Tibial nerve (tissue), 4 donors: ENCODE measurements at places on chromosomes 12 and 14. TPM values are rescaled to one million over a fixed set of nuclear protein-coding genes. Genes with fewer than 3 reads are reported as not detected.

DNA sequence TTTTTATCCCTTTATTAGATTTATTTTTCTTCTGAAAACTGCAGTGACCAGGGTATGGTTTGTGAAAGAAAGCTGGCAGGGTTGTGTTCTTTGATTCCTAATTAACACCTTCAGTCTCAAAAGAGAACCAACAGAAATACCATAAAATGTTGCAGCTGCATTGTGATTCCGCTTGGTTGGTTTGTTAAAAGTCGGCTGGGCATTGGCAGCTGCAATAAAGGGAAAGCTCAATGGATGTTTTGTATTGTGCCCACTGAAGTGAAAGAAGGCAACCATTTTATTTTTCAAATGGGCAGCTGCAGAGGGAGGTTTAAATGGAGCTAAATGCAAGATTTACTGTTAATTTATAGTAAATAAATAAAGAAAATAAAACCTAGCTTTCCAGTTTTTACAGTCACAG, 16.7 kb downstream of the LGR5 start:
- no peaks in the 10 kb centered on the region for H3K27me3 ChIP-seq
- no peak for DNase-seq
- H3K4me1 ChIP-seq, result no peaks in the 10 kb centered on the region
- no peaks in the 10 kb centered on the region for H3K36me3 ChIP-seq

GRCh38 chr12:120767071-120768024, 41.7 kb downstream of the ACADS start:
- H3K27me3 ChIP-seq, result no peaks in the 10 kb centered on the region
- H3K4me1 ChIP-seq, result peaks cover 11% of the 10 kb centered on the region
- H3K27ac ChIP-seq, result no peak overlapping the region
- no peak for DNase-seq
- peaks cover 62% of the 10 kb centered on the region for H3K36me3 ChIP-seq
- H3K4me3 ChIP-seq, result no peak overlapping the region

GRCh38 chr14:92372230-92372629, 49.3 kb downstream of the SLC24A4 start:
- no peak overlapping the region for H3K27ac ChIP-seq
- no peaks in the 10 kb centered on the region for H3K36me3 ChIP-seq
- no peaks in the 10 kb centered on the region for H3K4me1 ChIP-seq
- H3K27me3 ChIP-seq, result no peaks in the 10 kb centered on the region

Gene SLC38A4
- total RNA-seq, result 0.42 TPM

GRCh38 chr14:71638523-71639196, 293.6 kb upstream of the RGS6 start:
- H3K4me3 ChIP-seq, result no peak overlapping the region
- H3K36me3 ChIP-seq, result peaks cover 35% of the 10 kb centered on the region
- H3K27ac ChIP-seq, result no peak overlapping the region
- no peaks in the 10 kb centered on the region for H3K27me3 ChIP-seq
- DNase-seq, result no peak

GRCh38 chr12:23950775-23951451, 1.4 kb upstream of the SOX5 start:
- peak overlapping the region; percentile 43 for H3K4me3 ChIP-seq
- no peaks in the 10 kb centered on the region for H3K27me3 ChIP-seq
- DNase-seq, result no peak
- peak overlapping the region; percentile 28 for H3K27ac ChIP-seq
- H3K4me1 ChIP-seq, result peaks cover 4% of the 10 kb centered on the region

DNA sequence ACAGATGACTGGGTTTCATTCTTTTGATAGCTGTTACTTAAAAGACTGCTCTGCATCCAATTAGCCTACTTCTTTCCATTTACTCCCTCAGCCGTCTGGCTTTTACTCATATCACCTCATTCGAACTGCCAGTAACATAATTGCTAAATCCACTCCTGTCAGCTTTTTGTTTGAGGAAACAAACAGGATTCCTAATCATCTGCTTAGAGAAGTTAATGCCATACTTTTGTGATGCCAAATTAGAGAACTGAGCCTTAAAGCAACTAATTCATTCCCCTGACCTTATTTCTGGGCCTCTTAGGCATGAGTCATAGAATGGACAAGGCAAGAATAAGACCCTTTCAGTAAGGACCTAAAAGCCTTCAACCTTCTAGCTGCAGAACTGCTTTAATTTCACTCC, 2.9 kb downstream of the OXA1L start:
- no peak for DNase-seq
- peaks cover 66% of the 10 kb centered on the region for H3K36me3 ChIP-seq
- no peak overlapping the region for H3K4me3 ChIP-seq
- no peaks in the 10 kb centered on the region for H3K4me1 ChIP-seq
- H3K27me3 ChIP-seq, result no peaks in the 10 kb centered on the region
- no peak overlapping the region for H3K27ac ChIP-seq

- H3K4me3 ChIP-seq, result no peak overlapping the region
- no peaks in the 10 kb centered on the region for H3K27me3 ChIP-seq
- no peaks in the 10 kb centered on the region for H3K36me3 ChIP-seq
- peak overlapping the region; percentile 99 for H3K27ac ChIP-seq
- no peak for DNase-seq
These were observed 4.3 kb downstream of the INF2 start for GRCh38 chr14:104693482-104694431.

Gene COX14
- total RNA-seq, result 56.1 TPM

DNA sequence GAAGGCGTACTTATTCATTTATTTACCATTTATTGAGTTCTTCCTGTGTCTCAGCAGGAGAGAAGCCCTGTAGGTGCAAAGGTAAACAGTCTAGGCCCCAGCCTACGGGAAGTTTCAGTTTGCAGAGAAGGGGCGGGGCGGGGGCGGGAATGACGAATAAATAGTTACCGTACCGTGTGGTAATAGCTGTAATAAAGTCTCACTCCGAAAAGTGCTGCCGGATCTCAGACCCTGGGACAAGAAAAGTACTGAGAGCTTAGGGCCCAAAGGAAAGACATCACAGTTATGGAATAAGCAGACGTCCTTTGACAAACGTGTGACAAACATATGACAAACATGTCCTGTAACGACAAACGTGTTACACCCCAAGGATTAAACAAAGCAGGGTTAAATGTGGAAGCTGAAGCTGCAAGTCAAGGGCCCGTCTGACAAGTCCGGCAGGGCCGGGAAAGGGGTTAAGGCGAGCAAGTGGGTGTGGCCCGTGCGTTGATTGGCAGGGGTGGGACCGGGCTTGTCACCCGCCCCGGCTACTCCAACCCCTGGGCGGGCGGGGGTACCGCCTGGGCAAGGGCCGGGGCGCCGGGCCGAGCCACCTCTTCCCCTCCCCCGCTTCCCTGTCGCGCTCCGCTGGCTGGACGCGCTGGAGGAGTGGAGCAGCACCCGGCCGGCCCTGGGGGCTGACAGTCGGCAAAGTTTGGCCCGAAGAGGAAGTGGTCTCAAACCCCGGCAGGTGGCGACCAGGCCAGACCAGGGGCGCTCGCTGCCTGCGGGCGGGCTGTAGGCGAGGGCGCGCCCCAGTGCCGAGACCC, at the start of gene LRP10:
Gene LRP10 (plus strand): TSS at position 517 of the 809 bp plus-strand sequence. CDS start 564 bp downstream, outside the sequence.
- DNase-seq, result peak; percentile 89
- H3K4me3 ChIP-seq, result peak within 1 kb of the TSS; percentile 99
- H3K4me1 ChIP-seq, result no peaks in the 10 kb centered on the region
- H3K27ac ChIP-seq, result peak within 1 kb of the TSS; percentile 96

GRCh38 chr14:81819344-81819743, 285.7 kb upstream of the SEL1L start:
- H3K36me3 ChIP-seq, result no peaks in the 10 kb centered on the region
- H3K27me3 ChIP-seq, result no peaks in the 10 kb centered on the region
- no peaks in the 10 kb centered on the region for H3K4me1 ChIP-seq
- no peak overlapping the region for H3K4me3 ChIP-seq
- no peak for DNase-seq
- no peak overlapping the region for H3K27ac ChIP-seq

Gene PTCSC3
- total RNA-seq, result not detected

GRCh38 chr14:93025055-93025454, 90.7 kb downstream of the ITPK1 start:
- no peak overlapping the region for H3K4me3 ChIP-seq
- H3K27ac ChIP-seq, result peak overlapping the region; percentile 69
- no peaks in the 10 kb centered on the region for H3K4me1 ChIP-seq
- no peaks in the 10 kb centered on the region for H3K27me3 ChIP-seq
- no peaks in the 10 kb centered on the region for H3K36me3 ChIP-seq

DNA sequence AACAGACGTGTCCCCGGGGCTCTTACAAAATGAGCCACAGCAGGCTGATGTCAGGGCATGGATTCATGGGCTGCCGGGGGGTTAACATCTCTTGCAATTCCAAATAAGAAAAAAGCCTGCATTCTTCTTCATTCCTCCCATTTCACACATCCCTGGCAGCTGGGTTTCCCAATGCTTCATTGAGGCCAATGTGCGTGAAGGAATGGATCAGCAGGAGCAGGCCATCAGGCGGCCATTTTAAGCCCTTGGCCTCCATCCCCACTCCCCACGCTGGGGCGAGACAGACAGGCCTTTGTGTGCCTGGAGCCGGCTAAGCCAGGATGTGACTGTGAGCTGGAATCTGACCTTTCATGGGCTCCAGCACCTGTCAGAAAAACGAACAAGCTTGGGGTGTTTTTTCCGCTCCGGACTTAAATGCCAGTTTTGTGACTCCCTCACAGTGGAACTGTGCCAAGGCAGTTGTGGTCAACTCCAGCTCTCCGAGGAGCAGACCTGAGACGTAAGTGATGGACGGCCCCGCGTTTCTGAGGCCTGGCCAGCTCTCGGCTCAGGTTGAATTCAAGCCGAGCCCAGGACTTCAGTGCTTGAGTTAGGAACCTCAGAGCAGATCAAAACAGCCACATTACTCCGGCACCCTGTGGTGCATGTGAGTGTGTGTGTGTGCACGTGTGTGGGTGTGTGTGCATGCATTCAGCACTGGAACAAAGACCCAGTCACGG, 133.1 kb downstream of the TMEM30B start:
- no peaks in the 10 kb centered on the region for H3K36me3 ChIP-seq
- H3K4me3 ChIP-seq, result no peak overlapping the region
- peak overlapping the region; percentile 82 for H3K27ac ChIP-seq
- H3K4me1 ChIP-seq, result peaks cover 21% of the 10 kb centered on the region
- no peaks in the 10 kb centered on the region for H3K27me3 ChIP-seq

Gene BDKRB2
- total RNA-seq, result 26.8 TPM

- H3K27ac ChIP-seq, result peak overlapping the region; percentile 45
- H3K36me3 ChIP-seq, result no peaks in the 10 kb centered on the region
- no peaks in the 10 kb centered on the region for H3K4me1 ChIP-seq
- no peaks in the 10 kb centered on the region for H3K27me3 ChIP-seq
- H3K4me3 ChIP-seq, result no peak overlapping the region
These were observed 26.7 kb upstream of the YBX3 start for GRCh38 chr12:10749700-10750384.

- H3K27me3 ChIP-seq, result no peaks in the 10 kb centered on the region
- no peak overlapping the region for H3K27ac ChIP-seq
- H3K36me3 ChIP-seq, result no peaks in the 10 kb centered on the region
- DNase-seq, result no peak
- H3K4me1 ChIP-seq, result peaks cover 9% of the 10 kb centered on the region
These were observed 48.4 kb downstream of the GTF2A1 start for GRCh38 chr14:81172353-81172752.

DNA sequence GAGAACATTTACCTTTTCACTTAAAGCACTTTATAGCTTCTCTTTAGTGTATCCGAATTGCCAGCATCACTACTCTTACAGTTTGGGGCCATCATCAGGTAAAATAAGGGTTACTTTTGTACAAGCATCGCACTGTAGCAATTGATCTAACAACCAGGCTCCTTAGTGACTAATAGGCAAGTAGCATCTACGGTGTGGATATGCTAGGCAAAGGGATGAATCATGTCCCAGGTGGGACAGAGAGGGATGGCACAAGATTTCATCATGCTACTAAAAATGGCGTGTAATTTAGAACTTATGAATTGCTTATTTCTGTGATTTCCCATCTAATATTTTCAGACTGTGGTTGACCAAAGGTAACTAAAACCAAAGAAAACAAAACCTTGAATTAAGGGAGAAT, 582.3 kb downstream of the KCNH5 start:
- no peak overlapping the region for H3K27ac ChIP-seq
- H3K27me3 ChIP-seq, result no peaks in the 10 kb centered on the region
- no peaks in the 10 kb centered on the region for H3K36me3 ChIP-seq
- H3K4me1 ChIP-seq, result no peaks in the 10 kb centered on the region
- no peak for DNase-seq
- no peak overlapping the region for H3K4me3 ChIP-seq

- no peaks in the 10 kb centered on the region for H3K36me3 ChIP-seq
- no peak for DNase-seq
- H3K4me3 ChIP-seq, result no peak overlapping the region
- no peaks in the 10 kb centered on the region for H3K27me3 ChIP-seq
- peaks cover 58% of the 10 kb centered on the region for H3K4me1 ChIP-seq
These were observed 597 bp upstream of the DYNC1H1 start for GRCh38 chr14:101963656-101964296.

Gene CPM
- total RNA-seq, result 93.7 TPM

GRCh38 chr14:94161981-94162380, 12.1 kb upstream of the PPP4R4 start:
- peaks cover 13% of the 10 kb centered on the region for H3K27me3 ChIP-seq
- H3K4me1 ChIP-seq, result no peaks in the 10 kb centered on the region
- H3K36me3 ChIP-seq, result no peaks in the 10 kb centered on the region
- H3K27ac ChIP-seq, result no peak overlapping the region

- peaks cover 9% of the 10 kb centered on the region for H3K4me1 ChIP-seq
- peak overlapping the region; percentile 95 for H3K4me3 ChIP-seq
- H3K36me3 ChIP-seq, result no peaks in the 10 kb centered on the region
These were observed 608 bp downstream of the PTGES3 start for GRCh38 chr12:56687223-56688128.

Gene PPP4R4
- 9.0 TPM for total RNA-seq

GRCh38 chr14:52117111-52117832, 48.4 kb upstream of the NID2 start:
- H3K27me3 ChIP-seq, result no peaks in the 10 kb centered on the region
- no peak for DNase-seq
- H3K27ac ChIP-seq, result peak overlapping the region; percentile 88
- no peaks in the 10 kb centered on the region for H3K36me3 ChIP-seq
- no peak overlapping the region for H3K4me3 ChIP-seq
- no peaks in the 10 kb centered on the region for H3K4me1 ChIP-seq

- H3K27ac ChIP-seq, result no peak overlapping the region
- no peak for DNase-seq
- H3K27me3 ChIP-seq, result no peaks in the 10 kb centered on the region
- H3K4me1 ChIP-seq, result peaks cover 6% of the 10 kb centered on the region
These were observed 90.9 kb upstream of the PTHLH start for GRCh38 chr12:28063355-28063880.

DNA sequence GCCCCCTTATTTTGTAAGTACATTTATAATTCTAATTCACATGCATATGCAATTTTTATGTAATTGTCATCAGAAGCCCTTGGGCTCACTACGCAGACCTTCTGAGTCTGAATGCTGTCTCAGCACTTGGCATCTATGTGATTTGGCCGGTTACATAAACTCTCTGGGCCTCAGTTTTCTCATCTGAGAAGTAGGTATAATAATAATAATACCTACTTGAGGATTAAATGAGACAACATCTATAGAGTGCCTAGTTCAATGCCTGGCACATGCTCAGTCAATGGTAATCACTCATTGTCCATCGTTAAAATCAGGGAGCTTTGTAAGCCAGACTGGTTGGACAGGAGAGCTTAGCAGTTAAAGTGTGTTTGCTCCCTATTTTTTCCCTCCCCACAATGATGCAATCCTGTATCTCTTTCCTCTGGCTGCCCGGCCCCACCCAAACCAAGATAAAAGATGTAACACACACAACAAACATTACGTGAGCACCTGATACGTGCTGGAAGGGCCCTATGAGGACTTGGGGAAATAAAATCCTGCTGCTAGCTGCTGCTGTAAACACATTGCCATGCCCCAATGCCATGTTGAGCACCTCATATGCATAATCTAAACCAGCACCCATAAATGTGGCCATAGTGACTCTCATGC, 235.0 kb downstream of the CRADD start:
- H3K4me3 ChIP-seq, result no peak overlapping the region
- no peaks in the 10 kb centered on the region for H3K27me3 ChIP-seq
- no peak overlapping the region for H3K27ac ChIP-seq
- H3K4me1 ChIP-seq, result no peaks in the 10 kb centered on the region
- no peaks in the 10 kb centered on the region for H3K36me3 ChIP-seq
- no peak for DNase-seq
